ENCODE measurements at places on chromosomes 11 and 22. TPM values are rescaled to one million over a fixed set of nuclear protein-coding genes. Genes with fewer than 3 reads are reported as not detected.
A peak's percentile ranks its signal among the peaks of the same experiment; 100 is the strongest.

FOLR1 gene
- total RNA-seq = not detected

DNA sequence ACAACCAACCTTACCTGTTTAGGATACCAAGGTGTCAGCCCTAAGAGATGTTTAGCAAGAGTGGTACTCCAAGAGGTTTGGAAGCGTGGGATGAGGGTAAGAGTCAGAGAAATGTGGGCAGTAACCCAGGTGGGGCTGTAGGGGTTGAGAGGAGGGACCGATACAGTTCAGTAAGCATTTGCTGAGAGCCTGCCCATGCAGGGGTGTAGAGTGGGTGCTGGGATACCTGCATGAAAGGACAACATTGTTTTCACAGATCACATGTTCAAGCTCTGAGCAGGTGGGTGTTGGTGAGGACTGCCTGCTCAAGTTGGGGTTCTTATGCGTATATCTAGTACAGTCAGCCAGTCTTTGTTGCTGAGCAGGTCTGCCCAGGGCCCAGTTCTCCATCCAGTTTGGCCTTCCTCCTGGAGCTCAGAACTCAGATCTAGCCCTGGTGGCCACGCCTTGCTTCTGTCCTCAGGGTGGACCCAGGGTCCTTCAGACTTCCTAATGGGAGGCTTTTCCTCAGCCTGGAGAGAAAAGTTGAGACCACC lies 14.8 kb downstream of the PPFIBP2 start:
- no peak overlapping the region for H3K27ac ChIP-seq
- H3K27me3 ChIP-seq = peaks cover 4% of the 10 kb centered on the region
- no peak overlapping the region for H3K4me3 ChIP-seq
- peaks cover 67% of the 10 kb centered on the region for H3K4me1 ChIP-seq

- DNase-seq = no peak
- no peak overlapping the region for H3K27ac ChIP-seq
- peaks cover 2% of the 10 kb centered on the region for H3K4me1 ChIP-seq
Measured at GRCh38 chr22:19663286-19663815, 51.0 kb upstream of the SEPTIN5 start.

DNA sequence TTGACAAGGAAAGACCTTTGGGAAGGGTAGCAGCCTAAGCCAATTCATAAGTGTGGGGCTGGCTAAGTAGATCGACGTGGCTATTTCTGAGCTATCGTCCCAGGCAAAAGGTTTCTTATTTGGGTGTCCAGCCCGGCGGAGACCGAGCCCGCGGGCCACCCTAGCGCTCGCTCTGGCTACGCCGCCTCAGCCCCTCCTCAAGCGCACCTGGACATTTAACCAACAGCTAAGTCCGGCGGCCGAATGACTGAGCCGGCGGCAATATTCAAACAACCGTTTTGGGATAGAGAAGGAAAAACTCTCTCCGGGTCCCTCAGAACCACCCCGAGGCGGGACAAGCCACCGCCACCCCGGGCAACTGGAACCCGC lies 457 bp downstream of the RNF141 start:
- peak overlapping the region; percentile 61 for H3K27ac ChIP-seq
- peaks cover 19% of the 10 kb centered on the region for H3K4me1 ChIP-seq
- DNase-seq = no peak
- no peaks in the 10 kb centered on the region for H3K36me3 ChIP-seq
- H3K27me3 ChIP-seq = peaks cover 3% of the 10 kb centered on the region
